Naive thymus-derived CD4-positive, alpha-beta T cell (primary cell): ENCODE measurements at places on chromosomes 4 and X.
A peak's percentile ranks its signal among the peaks of the same experiment; 100 is the strongest.

DNA sequence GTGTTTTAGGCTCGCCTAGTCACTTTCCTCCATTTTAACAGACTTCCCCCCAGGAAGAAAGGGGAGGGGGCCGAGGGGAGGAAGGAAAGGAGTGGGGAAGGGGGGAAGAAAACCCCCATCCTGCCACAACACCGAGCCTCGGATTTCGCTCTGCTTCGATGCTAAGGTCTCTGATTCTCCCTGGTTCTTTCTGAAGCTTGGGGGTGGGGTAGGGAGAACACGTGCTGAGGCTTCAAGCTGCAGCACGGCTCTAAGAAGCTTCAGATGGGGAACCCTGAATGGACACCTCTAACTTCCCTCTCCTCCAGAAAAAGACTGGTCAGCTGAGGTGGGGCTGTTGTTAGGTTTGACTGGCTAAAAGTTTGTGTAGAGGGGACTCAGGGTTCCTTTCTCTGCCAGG is 61.8 kb downstream of the RHOH start:
- DNase-seq = peak; percentile 45

DNA sequence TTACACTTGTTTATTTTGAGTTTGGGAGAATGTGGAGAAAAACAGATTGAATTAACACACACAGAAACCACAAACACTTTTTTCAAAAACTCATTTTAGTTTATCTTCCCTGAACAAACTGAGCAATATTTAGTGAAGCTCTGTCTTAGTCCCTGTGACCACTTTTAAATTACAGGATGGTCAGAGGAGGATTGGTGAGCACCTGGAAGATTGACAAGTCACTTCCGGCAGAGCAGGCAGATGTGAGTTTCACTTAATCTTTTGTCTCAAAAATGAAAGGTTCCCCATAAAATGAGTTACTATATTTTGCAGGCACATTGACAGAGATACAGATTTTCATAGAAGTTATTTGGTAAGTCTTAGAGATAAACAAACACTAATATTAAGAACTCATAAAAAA is 970.1 kb downstream of the ADGRL3 start:
- no peak for DNase-seq

DNA sequence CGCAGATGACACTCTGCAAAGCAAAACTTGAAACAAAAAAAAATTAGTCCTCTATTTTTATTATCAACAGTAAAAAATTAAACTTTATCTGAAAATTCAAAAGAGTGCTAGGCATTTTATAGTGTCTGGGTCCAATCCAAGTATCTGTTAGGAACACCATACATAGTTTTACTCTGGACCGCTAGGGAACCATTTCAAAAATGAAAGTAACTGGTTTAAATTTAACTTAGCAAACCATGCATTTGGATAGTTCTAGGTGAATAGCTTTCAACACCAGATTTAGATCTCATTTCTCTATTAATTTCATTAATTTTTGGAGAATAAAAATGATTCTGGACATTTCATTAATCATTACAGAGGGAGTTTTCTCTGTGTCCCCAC is 1.2 kb downstream of the KLKB1 start:
- DNase-seq = no peak

GRCh38 chr4:145481164-145481941 is at the start of gene SMAD1:
Gene SMAD1 (plus strand): TSS chr4:145481853. CDS start chr4:145514614, 32,761 bp downstream.
- peak; percentile 29 for DNase-seq

DNA sequence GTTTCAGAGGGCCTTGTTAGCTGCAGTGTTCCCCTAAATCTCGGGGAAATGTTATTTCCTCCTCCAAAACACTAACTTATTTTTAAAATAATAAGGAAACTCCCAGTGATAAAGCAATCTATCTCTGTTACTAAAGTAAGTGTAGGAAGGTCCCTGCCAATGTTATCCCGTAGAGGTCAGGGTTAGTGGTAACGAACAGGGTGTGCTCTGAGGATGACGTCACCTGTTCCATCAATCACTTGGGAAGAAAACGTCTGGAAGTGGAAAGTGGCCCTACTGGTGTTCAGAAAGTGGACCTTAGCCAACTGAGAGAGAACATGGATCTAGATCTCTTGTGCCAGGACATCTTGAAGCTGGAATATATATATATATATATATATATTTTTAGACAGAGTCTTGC is 249.5 kb downstream of the BCOR start:
- no peak for DNase-seq

GRCh38 chr4:14583331-14583730 is 418.9 kb upstream of the CPEB2 start:
- no peak for DNase-seq

DNA sequence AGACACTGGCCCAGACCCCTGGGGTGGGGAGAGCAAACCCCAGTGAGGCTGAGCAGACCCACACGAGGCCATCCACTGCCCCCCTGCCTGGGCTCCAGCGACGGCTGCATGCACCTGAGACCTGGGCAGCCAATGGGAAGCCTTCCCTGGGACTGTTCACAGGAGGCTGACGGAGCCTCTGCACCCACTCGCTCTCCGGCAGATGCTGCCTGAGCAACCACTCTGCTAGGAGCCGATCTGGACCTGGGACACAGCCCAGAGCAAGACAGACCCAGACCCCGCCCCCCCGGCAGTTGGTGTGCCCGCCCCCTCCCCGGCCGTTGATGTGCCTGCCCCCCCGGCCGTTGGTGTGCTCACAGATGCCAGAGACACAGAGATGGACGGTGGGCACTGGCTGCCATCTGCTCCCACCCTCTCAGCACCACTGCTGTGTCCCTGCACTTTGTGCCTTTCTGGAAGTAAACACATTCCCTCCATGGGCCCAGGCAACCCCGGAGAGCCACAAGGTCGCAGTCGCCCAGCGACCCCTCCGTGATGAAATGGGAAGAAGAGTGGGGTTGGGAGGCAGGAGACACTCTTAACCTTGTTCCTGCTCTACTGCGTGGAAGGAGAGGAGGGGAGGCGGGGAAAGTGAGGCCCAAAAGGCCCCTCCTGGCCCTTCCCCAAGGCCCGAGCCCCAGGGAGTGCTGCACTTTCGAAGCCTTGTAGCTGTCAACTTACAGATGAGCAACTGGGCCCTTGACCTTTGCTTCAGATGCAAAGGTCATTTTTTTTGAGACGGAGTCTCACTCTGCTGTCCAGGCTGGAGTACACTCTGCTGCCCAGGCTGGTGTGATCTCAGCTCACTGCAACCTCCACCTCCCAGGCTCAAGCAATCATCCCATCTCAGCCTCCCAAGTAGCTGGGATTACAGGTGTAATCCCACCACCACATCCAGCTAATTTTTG is 62.0 kb downstream of the ZFYVE28 start:
- no peak for DNase-seq
